ENCODE measurements at places on chromosomes 5 and 9.

- DNase-seq: no peak
Measured at GRCh38 chr5:131998431-131999040, 12.9 kb downstream of the ACSL6 start.

DNA sequence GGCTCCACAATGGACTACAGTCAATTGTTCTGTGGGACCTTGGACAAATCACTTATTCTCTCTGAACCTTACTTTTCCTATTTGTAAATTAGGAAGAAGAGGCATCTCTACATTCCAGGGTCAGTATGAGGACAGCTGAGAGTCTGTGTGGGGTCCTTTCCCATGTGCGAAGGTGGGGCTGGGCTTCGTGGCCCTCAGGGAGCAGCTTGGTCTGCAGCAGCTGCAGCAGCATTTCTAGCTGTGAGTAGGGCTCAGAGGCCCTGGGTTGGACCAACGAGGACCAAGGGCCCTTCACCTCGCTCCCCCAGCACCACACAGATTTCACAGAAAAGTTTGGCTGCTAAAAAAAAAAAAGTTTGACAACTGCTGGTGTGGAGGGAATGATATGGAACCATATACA, 9.4 kb upstream of the DDX41 start:
- no peak for DNase-seq

- no peak for DNase-seq
Measured at GRCh38 chr5:107464416-107464815, 206.3 kb downstream of the EFNA5 start.

DNA sequence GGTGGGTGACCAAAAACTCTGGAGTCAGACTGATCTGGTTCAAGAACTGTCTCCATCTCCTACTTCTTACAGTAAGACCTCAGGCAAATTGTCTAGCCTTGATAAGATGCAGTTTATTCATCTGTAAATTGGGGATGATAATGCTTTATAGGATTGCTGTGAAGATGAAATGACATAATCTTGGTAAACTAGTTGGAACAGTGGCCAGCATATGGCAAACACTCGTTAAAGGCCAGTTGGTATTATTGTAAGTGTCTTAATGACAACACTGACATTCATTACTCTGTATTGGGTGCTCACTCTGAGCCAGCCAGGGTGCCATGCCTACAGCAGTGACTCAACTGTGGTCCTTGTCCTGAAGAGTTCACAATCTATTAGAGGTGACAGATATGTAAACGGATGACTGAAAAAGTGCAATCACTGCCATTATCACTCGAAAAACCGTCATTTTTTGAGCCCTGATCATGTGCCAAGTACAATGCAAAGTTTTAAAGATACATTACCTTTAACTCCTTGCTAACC, 84.9 kb upstream of the HSPA9 start:
- no peak for DNase-seq

DNA sequence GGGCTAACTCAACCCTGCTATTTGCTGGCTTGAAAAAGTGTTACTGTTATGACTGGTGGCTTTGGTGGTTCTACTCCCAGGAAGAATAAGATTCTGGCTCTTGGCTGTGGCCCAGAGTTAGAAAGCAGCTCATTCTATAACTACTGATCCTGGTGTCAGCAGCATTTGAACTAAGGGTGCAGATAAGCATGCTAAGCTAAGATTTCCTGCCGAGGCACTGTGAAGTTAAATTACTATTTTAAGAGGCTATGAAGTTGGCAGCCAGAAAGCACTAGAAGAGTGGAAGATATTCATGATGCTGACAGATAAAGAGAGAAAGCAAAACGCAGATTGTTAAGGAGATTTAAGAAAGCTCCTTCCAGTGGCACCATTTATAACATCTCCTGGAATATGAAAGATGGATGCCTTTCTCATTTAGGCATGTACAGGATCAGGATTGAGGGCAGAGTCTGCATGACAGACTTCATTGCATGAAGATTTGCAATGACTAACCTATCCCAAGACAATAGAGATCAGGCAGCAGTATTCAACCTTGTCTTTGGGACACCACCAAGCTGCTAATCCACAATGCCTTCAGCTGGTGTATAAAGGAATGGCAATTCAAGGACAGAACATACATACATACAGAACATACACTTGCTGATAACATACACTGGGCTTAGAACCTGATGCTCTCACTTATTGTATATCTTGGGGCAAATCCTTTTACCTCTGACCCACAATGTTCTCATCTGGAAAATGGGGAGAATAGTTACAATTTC, 11.7 kb downstream of the BRINP1 start:
- no peak for DNase-seq

DNA sequence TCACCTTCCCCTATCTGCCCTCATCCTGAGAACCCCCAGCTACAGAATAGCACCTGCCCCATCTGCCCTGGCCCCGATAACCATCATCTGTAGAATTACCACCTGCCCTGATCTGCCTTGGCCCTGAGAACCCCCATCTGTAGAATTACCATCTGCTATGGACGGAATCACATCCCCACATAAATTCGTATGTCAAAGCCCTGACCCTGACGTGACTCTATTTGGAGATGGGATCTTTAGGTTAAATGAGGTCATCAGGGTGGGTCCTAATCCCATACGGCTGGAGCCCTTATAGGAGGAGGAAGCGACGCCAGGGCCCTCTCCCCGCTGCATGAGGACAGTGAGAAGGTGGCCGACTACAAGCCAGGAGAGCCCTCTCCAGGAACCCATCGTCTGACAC, 32.6 kb downstream of the SARDH start:
- no peak for DNase-seq

DNA sequence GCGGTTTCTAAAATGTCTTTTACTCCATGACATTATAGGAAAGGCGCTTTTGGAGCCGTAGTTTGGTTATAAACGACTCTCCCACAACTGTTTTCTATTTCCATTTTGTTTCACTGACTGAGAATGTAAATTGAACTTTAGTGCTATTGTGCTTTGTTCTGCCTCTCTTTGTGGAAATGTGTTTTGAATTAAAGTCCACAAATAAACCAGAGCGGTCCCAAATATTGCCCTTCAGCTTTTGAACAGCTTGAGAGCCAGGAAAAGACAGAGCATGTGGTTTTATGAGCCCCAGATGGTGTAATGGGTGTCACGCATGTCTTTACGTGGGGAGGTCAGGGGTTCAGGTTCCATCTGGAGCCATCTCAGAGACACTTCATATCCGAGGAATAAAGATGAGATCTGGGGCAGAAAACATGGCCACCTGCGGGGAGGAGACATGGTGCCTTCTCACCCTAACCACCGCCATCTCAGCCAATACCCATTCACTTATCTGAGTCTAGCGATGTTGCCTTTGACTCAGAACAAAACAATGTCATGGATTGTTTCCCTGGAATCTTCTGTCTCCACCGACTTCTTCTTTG, 42.5 kb upstream of the ROR2 start:
- DNase-seq: no peak

DNA sequence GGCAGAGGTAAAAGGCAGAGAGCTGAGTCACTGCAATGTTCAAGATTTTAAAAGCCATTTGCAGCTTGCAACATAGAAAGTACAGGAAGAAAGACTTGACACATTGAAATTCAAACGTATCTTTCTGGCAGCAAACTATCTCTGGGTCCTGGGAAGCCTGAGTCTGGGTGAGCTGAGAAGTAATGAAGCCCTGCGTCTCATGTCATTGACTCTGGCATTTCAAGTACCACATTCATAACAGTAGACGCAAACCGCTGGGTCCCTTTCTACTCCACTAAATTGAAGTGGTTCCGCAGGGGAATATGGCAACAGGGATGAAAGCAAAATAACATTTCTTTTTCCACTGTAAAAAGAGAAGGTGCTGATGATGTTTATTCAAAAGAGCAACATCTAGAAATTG, 694.3 kb downstream of the BRINP1 start:
- DNase-seq: no peak

DNA sequence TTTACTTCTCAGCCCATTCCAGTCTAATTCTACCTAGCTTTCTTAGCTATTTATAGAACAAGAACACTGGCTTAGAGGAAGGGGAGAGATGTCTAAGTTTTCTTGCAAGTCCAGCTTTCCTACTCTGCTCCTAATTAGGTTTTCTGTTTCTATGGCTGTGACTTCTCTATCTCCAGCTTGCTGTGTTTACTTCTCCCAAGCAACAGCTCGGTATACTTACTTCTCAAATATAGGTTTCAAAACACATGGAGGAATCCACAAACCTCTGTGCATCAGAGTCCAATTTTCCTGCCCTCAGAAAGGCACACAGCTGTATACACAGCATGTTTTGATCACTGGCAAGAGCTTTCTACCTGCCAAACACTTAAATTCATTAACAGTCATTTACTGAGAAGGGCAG, 17.4 kb upstream of the HMGCR start:
- no peak for DNase-seq

DNA sequence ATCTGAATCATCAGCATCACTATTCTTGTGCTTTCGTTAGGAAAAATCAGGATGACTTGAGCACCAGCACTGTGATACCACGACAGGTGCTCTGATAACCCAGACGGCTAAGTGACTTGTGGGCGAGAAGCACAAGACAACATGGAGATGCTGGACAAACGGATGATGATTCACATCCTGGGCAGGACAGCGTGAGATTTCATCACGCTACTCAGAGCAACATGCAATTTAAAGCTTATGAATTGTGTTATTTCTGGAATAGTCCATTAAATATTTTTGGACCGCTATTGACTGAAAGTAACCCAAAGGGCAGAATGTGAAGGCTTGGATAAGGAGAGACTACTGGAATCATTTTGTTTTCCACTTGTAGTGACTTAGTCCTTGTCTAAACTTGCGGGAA, 114.8 kb upstream of the DAPK1 start:
- DNase-seq: no peak

DNA sequence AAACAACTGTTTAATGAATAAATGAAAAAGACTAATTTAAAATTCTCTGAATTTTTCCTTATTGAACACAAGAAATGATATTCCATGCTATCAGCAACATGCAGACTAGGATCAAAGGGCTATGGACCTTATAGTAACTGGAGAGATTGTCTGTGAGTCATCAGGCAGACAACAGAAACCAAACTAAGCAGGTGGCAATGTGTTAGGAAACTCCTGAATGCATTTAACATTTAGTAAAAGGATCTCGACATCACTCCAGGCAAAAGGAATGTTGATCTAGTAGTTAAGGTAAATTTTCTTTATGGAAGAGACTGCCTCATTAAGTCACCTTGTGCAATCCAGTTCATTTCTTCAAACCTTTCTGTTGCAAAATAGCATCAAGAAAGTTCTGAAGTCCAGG, 58.4 kb downstream of the ARL15 start:
- DNase-seq: no peak

DNA sequence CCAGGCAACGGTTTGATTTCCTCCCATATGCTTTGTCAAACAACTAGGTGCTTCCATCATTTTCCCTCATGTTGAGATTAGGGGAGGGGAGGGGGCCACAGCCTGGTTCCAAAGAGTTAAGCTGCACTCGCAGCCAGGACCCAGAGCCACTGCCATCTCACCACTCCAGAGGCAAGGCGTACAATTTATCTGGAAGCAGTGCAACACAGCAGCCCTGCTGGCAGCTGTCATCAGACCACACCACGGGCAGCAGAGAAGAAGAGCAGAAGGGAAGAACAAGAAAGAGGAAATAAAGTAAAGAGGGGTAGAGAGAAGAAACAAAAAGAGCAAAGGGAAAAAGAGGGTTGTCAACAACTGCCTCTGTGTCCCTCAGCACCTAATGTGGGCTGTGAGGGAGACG, 38.9 kb downstream of the MED27 start:
- no peak for DNase-seq

DNA sequence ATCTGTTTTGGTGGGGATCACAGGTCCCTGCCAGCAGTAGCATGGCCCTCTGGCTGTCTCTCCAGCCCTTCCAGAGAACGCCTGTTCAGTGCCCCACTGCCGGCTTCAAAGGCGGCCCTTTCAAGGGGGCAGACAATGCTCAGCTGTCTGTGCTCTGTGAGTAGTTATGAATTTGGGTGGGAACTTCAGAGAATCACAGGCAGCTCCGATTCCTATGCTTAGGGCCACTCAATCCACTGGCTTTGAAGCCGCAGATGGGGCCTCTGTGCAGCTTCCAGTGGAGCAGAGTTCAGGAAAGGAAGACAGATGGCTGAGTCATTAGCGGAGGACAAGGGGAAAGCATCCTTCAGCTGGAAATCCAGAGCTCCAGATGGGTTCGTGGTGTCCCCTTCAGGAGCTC, 42.4 kb downstream of the NKX2-5 start:
- DNase-seq: no peak

DNA sequence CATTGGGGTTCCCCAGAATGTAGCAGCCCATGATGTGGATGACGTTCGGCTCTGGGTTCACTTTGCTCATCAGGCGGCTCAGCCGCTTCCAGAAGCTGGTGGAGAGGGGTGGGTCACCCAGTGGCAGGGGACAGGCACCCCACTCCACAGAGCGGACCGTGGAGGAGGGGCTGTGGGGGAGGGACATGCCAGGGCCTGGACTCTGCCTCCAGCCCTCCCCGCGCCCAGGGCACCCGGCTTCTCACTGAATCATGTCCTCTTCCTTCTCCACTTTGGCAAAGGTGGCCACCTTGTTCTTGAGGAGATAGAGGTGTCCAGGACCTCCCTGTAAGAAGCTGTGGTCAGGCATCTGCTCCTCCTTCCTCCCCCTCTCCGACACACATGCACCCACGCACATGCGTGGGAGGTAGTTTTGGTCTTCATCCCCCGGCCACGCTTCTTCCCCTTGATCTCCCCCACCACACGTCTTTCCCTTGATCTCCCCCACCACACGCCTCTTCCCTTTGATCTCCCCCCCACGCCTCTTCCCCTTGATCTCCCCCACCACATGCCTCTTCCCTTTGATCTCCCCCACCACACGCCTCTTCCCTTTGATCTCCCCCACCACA, 8.9 kb upstream of the ENTPD8 start:
- peak; percentile 74 for DNase-seq

DNA sequence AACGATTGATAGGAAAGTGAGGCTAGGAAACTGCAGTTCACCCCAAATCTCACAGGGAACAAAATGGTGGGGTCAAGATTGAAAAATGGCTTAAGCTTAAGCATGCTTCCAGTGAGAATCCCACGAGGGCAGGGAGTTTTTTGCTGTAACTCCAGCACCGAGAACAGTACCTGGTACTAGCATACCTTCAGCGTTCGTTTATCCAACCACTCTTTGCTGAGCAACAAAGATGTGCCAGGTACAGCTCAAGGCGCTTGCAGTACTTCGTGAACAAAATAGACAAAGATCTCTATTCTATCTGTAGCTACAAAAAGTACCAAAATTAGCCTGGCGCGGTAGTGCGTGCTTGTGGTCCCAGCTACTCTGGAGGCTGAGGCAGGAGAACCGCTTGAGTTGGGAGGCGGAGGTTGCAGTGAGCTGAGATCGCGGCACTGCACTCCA, 778 bp upstream of the PPP6C start:
- no peak for DNase-seq

DNA sequence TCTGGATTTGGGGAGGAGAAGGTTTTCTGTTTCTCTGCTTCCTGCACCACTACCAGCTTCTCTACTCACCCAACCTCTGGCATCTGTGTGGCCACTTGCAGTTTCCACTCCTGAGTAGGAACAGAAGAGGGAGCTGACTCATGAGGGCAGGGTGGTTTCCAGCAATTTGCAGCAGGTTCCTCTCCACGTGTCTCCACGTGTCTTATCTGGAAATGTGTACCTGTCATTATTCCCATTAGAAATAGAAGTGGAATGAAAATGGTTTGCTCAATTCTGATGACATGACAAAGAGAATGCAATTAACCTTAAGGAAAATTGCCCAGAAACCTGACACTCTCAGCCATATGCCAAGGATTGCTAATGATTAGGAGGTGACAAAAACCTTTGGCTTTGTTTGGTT, 33.0 kb downstream of the EGFLAM start:
- no peak for DNase-seq

- peak; percentile 78 for DNase-seq
Measured at GRCh38 chr5:140400730-140401361, 787 bp upstream of the ANKHD1 start.

Measured in stimulated activated CD4-positive, alpha-beta T cell treated with anti-CD3 and anti-CD28 coated beads, Interleukin-2, amount 100 ng/mL, for 4 hours (primary cell).